ENCODE measurements at places on chromosomes 11 and 22. TPM values are rescaled to one million over a fixed set of nuclear protein-coding genes. Genes with fewer than 3 reads are reported as not detected.

EMID1 gene
- not detected for total RNA-seq

MTFP1 gene
- 72.9 TPM for total RNA-seq

SHISAL1 gene
- total RNA-seq = not detected

PATE2 gene
- total RNA-seq = 0.34 TPM

BRSK2 gene
- total RNA-seq = 0.36 TPM

DNA sequence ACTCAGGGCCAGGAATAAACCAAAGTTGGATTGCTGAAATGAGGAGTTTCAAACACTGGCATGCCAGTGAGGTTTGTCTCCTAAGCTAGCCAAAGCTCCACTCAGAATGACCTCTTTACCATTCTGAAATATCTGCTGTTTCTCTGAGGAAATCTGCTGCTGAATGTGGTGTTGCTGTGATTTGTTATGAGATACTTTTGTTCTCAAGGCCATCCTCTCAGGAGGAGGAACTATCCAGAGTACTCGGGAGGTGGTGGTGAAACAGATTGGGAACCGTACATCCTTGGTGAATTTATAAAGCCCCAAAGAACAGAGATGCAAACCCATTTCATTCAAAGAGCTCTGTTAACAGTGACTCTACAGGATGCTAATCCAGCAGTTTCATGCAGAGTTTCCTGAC is 50.5 kb downstream of the BDNF start:
- no peak for DNase-seq

DNA sequence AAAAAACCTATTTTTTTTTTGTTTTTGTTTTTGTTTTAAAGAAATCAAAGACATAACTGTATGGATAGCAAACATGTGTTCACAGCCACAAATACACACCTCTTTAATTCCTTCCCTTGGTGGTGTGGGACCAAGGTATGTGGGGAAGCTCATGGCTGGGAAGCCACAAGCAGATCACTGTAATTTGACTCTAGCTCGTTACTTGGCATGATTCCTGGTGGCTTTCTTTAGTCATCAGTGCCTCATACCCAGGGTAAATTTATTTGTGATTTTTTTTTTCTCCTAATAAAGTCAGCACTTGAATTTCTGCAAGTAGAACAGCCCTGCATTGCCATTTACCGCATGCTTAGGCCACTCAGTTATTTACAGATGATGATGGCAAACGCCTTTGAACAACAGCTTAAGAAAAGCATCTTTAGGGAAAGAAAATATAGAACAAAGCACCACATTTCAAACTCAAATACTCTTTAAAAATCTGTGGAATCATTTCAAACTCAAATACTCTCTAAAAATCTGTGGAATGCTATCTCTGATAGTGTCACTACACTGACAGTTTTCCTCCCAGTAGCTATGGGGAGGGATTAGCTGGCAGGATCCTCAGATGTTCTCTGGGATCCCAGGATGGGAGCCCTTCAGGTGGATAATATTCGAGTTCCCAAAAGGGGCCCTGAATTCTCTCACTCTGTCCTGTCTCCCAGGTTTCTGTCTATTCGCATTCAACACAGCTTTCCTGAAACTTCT is 687.2 kb downstream of the OPCML start:
- DNase-seq = no peak

DNA sequence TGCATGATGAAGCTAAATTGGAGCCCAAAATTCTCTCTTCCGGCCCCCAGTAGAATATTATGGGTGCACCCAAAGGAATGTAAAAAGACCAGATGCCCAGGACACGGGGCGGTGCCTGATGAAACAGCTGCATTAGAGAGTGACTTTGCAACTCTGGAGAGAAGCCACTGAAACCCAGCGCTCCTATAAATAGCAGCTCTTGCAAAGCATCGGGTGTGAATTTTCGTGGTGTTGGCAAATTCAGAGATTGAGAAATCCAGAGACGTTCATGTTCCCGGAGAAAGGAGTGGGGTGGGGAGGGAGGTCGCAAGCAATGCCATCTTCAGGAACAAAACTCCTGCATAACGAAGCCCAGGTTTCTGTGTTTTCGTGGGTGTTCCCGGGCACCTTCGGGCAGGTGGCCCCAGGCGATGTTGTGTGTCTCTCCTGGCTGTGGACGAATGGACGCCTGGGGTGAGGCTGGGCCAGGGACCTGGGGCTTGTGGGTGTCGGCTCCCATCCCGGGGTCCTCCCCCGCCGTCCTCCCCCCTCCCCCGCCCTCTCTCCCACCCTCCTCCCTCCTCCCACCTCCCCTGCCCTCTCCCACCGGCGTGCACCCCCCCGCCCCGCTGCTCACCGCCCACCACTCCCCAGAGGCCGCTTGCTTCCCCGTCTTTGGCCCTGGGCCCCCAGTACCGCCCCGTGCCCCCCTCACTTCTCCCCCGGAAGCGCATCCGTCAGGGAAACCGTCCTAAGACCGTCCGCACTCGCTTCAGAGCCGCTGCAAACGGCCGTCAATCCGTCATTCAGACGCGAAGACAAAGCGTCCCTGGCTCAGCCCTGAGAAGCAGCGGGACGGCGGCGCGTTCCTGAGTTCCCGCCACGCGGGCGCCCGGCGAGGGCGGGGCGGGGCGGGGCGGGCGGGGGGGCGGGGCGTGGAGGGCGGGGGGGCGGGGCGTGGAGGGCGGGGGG is 26.7 kb upstream of the TOLLIP start:
- peak; percentile 38 for DNase-seq

GRCh38 chr11:45321669-45322068 is 35.5 kb upstream of the SYT13 start:
- no peak for DNase-seq

DNA sequence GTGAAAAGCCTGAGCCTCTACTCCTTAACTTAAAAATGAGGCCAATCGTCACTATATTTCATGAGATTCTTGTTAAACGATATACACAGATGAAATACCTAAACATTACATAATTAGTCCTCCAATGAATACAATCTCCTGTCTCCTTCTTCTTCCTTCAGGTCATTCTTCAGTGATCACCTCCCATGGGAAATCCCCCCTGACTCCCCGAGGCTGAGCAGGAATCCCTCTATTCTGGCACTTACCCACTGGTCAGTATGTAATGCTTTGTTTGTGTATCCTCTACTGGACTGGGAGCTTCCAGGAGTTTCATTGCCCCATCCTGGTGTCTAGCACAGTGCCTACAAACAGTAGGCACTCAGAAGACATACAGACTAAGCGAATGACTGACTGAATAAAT is 52.3 kb downstream of the RAB38 start:
- DNase-seq = no peak

GRCh38 chr11:83510530-83511460 is 224.6 kb upstream of the CCDC90B start:
- DNase-seq = no peak

GRCh38 chr11:119520966-119521365 is 98.0 kb upstream of the THY1 start:
- DNase-seq = no peak

DNA sequence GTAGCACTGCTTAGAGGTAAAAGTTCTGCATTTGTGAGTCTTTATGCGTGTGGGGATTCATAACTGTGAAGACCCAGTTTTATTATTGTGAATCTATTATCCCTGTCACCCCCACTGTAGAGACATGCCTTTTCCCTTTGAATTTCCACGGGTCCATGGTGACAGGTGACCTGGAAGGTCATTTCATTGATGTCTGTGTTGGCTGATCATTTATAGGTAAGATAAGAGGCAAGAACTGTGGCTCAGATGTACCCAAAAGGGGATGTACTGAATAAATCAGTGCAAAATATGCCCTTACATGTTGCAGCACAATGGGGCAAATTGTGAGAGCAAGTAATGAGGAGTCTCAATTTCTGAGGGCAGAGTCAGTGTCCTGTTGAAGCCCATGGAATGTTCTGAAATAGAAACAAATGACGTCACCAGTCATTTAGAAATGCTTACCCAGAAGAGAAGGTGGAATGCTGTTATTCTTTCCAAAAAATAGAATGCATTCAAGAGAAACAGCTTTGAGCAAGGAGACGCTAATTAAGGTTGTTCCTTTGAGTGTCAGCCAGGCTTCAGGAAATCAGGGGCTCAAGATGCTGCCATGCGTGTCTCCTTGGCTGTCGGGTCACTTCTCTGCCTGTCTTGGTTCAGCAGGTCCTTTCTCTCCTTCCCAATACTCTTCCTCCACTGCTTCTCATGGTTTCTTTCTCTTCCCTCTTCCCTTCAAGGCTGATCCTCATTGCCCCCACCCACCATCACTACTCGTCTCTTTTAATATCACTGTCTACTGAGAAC is 118.7 kb upstream of the E2F8 start:
- DNase-seq = no peak

DNA sequence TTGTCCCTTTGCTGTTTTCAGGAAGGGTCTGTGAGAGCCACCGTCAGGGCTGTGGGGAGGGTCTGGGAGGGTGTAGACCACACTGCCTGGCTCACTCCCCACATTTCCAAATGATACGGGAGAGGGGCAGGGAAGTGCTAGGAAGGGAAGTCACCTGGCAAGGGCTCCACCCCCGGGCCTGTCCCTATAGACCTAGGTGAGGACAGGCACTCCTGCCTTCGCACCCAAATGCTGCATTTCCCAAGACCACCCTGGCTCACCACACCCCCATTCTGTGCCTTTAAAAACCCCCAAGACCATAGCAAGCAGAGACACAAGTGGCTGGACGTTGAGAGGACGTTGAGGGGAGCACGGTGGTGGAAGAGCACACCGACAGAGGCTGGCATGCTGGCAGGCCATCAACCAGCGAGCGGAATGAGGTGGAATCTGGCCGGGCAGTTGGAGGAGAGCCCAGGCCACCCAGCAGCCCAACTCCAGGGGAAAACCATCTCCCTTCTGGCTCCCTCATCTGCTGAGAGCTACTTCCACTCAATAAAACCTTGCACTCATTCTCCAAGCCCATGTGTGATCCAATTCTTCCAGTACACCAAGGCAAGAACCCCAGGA is 45.7 kb downstream of the GNB1L start:
- DNase-seq = no peak

GRCh38 chr11:104467404-104467803 is 303.5 kb upstream of the PDGFD start:
- no peak for DNase-seq

DNA sequence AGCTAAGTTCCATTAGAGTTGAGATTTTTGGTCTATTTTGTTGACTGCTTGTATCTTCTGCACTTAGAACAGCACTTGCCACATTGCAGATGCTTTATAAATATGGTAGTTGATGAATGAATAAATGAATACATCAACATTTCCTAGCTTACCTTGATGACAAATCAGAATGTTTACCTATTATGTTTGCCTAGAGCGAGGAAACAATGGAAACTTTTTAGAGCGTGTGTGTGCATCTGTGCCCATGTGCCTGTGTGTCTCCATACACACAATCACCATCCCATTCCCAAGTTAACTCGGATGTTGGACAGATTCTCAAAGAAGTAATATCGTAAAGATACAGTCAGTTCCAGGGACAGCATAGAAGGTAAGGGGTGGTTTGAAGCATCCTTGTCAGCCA is 139.1 kb downstream of the DBX1 start:
- DNase-seq = no peak

DNA sequence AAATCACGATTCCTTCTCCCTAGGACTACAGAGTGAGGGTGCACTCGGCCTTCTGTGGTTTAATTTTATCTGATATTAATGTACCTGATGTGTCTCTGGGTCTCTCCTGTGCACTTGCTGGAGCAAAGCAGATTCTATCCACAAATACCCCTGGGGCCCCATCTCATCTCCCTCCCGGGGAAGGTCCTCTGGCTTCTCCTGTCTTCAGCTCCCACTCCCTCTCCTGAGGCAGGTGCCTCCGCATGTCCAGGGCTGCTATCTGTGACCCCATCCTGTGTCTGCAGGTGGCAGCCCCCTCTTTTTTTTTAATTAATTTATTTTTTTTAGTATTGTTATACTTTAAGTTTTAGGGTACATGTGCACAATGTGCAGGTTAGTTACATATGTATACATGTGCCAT is 558.7 kb downstream of the BRD1 start:
- DNase-seq = no peak

- peak; percentile 5 for DNase-seq
Observed at GRCh38 chr11:77821349-77821851, 456 bp downstream of the AAMDC start.

DNA sequence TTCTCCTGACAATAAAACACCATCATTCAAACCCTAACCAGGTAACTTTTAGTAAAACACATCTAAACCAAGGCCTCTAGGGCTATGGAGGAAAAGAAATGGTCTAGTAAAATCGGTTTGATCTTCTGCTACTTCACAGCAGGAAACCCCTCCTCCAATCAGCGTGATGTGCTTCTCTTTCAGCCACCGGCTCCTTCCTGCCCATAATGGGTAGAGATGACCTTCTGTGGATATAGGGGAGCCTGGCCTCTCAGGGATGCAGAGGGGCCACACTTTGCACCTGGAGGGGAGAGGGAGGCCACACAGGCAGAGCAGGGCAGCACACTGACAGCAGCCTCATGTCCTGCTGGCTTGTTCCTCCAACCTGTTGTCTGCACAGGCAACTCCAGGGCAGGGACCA is 6.9 kb downstream of the EHD1 start:
- DNase-seq = no peak

- DNase-seq = no peak
Observed at GRCh38 chr11:24872186-24872585, 375.3 kb downstream of the LUZP2 start.

DNA sequence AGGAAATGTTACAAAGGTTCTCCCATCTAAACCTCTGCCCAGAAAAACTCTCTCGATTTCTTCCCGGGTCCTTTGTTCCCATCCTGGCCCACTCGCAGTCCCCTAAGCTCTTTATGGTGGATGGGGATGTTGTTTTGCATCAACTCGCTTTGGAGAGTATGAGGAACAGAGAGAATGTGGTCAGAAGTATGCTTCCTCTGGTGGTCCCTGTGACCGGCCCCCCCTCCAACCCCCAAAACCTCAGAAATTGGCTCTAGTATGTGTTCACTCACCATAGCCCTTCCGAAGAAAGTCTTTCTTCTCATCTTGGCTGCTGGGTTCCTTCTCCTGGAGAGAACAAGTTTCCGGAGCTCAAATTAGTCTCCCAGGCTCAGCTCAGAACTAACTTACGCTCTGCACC is 54.4 kb downstream of the GRAMD1B start:
- no peak for DNase-seq

DNA sequence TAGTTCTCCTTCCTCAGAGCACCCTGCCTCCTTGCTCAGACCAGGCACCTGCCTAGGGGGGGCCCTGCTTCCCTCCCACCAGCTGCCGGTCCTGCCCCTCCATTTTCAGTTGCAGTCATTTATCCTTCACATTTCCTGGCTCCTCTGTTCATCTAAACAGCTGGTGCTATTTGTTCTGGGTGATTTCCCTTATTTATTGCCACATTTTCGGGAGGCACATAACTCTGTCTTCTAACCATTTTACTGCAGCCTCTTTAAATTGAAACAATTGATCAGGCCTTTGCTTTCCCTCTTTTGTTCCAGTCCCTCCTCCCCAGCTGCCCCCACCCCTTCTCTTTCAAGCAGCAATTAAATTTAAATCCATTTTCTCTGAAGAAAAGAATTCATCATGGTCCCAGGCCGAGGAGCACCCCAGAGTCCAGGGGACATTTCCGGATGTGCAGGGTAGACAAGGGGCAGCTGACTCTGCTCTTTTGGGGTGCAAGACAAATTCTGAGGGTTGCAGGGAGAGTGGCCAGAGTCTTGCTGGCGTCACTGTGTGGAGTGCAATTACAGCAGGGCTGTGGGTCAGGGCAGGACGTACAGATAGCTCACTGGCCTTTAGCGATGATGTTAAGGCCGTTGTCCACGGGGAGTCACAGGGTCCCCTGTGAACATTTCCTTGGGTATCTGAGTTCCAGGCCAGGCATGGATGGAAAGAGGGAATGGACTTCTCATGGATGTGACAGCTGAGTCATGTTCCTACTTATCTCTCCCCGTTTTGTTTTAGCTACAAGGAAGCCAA is 476.4 kb downstream of the TBC1D22A start:
- DNase-seq = no peak

Data from activated T-helper 1 cell treated with anti-CD3 and anti-CD28 coated beads, Interleukin-12 subunit alpha, Interleukin-12 subunit beta, Interleukin-2, Interleukin-4 antibody, amounts not matched to agents 30 ng/mL and 10 ng/mL and 1 ng/mL, durations not matched to agents 14 hours and 24 hours and 36 hours (primary cell).